ENCODE measurements at places on chromosomes 16 and 17. TPM values are rescaled to one million over a fixed set of nuclear protein-coding genes. Genes with fewer than 3 reads are reported as not detected.
A peak's percentile ranks its signal among the peaks of the same experiment; 100 is the strongest.

TNFSF13 gene
- 87.4 TPM for total RNA-seq

DNA sequence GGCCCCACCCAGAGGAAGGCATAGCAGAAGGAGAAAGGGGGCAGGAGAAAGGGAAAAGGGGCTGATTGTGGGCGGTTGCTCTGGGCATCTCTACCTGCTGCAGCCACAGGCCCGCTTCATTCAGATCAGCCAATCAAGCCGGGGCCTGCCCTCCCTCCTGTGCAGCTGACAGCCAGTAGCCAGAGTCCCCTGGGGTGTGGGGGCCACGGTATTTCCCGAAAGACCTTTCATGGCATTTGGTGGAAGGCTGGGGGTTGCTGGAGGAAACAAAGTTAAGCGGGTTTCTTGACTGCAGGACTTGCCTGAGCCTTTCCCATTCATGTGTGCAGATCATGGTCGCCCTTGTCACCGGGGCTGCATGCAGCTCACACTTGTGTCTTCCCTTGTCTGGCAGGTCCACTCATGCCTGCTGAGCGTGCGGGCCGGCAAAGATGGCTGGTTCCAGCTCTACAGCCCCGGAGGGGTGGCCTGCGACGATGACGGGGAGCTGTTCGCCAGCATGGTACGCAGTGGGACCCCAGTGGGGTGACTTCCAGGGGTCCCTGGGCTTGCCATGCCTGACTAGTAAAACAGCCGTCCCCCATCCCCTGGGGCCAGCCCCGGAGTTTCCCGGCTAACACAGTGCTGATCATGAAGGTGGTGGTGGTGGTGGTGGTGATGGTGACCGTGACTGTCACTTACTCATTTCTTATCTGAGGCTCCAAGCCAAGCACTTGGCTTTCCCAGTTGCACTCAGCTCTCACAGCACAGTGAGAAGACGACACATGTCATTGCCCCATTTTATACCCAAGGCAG is 82.7 kb upstream of the PLCG2 start:
- DNase-seq: no peak

BCO1 gene
- not detected for total RNA-seq

DNA sequence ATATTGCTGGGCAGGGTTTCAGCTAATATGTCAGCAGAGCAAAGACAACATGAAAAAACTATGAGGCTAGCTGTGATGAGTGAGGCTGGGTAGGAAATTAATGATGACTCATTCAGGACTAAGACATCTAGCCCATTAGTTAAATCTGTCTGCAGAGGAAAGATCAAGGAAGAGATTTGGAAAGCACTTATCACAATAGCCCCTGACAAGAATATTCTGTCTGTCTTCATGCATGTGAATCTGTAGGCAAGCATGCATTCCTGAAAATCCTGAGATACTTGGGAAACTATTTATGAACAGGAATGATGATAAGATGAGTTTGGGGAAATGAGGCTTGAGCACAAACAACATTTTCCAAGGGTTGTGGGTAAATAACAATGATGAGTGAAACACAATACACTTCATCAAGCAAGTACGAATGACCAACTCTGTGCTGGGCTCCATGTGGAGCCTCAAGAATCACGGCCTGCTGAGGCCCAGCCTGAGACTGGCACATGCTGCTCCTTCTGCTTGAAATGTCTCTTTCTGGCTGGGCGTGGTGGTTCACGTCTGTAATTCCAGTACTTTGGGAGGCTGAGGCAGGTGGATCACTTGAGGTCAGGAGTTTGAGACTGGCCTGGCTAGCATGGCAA is 96.5 kb upstream of the ASIC2 start:
- no peak for DNase-seq

- no peak for DNase-seq
These were observed 19.3 kb upstream of the DNAH9 start for GRCh38 chr17:11578998-11579397.

DNA sequence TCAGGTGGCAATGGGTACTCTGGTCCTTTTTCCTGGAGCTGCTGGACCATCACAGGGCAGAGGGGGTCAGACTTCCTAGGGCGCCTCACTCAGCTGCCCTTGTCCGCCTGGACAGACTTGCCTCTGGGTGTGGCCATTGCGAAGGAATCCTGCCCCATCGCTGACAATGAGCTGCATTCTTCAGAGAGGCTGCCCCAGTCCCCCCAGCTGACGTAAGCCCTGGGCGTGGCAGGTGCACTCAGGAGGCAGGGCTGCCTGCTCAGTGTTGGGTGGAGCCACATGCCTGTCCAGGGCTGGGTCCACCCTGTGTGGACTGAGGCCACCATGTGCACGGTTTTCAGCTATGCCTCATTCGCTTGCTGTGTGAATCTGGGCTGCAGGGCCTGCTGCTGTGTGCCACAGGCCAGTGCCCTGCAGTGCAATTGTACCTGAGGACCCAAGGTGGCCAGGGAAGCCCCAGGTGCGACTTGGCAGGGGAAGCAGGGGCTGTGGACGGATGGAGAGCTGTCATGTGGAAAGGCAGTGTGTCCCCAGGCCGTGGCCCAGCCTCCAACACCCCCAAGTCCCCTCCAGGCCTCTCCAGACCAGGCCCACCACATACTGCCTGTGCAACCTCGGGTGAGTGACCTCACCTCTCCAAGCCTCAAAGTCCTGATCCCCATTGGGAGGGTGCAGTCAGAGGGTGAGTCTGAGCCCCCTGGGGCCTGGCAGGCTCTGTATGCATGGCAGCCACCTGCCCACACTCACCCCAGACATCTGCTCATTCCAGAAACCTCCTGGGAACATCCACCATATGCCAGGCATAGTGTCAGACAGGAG is 14.0 kb upstream of the MPRIP start:
- DNase-seq: peak; percentile 81

GRCh38 chr16:12791340-12791739 is 12.3 kb downstream of the CPPED1 start:
- no peak for DNase-seq

EVPLL gene
- 3.1 TPM for total RNA-seq

HBA2 gene
- total RNA-seq: 149 TPM

KRTAP3-2 gene
- not detected for total RNA-seq
